ENCODE measurements at places on chromosomes 5 and 9.

DNA sequence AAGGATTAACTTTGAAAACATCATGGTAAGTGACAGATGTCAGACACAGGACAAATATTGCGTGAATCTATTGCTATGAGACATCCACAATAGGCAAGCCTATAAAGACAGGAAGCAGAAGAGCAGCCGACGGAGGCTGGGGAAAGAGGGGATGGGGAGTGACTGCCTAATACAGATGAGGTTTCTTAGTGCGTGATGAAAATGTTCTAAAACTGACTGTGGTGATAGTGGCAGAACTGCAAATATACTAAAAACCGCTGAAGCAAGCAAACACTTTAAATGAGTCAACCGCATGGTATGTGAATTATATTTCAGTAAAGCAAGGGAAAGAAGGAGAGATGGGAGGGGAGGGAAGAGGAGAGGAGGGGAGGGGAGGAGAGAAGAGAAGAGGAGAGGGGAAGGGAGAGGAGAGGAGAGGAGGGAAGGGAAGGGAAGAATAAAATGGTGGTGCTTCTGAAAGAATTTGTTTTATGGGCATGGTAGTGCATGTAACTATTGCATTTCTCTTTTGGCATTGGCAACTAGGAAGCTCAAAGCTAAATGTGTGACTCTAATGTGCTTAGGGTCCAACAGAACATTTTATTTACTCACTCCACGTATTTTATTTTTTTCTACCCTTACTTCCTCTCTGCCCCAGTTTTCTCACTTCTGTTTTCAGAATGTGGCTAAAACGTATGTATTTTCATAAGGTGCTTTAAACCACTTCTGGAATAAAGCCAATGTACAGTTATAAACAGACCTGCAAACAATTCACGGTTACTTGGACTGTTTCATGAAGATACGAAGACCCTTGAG lies 21.3 kb downstream of the AKNA start:
- DNase-seq = peak; percentile 98

DNA sequence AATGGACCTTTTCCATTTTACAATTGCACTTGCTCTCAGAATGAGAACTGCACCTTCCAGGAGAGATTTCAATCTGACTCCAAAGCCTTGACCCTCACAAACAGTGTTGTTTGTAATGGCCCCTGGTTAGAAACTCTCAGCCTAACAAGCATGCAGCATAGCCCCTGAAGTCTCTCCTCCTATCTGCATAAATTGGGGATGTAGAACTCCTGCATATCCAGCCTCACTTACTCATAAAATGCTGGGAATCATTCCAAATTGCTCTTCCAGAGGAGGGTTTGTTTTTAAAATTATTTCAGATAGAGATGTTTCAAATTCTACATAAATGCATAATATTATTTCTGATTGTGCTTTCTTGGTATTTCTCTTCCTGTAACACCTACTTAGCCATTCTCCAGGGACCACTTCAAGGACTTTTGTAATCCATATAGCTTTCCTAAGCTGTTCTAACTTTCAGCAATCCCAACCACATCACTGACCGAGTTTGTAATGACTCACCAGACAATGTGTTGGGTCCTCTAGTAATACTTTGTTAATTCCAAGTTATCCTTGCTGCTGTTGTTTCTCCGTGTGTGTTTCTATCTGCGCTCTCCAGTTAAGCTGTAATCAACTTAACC lies 143.8 kb upstream of the CCDC152 start:
- no peak for DNase-seq

DNA sequence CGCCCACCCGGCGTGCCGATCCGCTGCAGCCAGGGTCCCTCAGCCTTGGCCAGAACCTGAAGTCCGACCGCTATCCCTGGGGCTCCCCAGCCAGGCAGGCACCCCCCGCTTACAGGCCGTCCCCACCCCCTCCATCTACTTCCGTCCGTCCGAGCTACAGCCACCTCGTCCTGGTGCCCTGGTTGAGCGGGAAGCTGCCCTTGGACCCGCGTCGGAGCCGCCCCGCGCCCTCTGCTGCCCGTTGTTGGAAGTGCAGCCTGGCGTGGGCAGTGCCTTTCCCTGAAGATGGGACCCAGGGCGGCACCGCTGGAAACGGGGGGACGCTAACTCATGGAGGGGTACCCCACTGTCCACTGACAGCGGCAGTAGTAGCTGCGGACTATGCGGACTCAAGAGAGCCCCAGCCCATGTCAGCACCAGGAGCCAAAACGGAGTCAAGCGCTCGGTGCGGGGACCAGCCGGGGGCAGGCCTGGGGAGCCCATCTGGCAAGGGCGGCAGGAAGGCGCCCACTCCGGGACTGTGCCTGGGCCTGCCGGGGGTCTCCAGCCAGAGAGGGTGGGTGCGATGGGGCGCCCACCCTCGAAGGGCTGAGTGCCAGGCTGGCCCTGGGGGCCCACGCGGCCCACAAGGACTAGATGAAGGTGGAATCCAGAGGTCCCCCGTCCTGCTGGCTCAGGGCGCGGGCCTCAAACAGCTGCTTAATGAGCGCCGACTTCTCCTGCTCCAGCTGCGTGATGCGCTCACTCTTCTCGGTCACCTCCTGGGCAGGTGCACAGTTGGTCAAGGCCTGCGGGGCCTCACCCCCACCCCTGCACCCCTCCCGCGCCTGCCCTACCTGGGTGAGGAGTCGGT lies 6.1 kb downstream of the SAPCD2 start:
- peak; percentile 18 for DNase-seq

GRCh38 chr9:137785704-137786161 lies 91.8 kb upstream of the CACNA1B start:
- no peak for DNase-seq

DNA sequence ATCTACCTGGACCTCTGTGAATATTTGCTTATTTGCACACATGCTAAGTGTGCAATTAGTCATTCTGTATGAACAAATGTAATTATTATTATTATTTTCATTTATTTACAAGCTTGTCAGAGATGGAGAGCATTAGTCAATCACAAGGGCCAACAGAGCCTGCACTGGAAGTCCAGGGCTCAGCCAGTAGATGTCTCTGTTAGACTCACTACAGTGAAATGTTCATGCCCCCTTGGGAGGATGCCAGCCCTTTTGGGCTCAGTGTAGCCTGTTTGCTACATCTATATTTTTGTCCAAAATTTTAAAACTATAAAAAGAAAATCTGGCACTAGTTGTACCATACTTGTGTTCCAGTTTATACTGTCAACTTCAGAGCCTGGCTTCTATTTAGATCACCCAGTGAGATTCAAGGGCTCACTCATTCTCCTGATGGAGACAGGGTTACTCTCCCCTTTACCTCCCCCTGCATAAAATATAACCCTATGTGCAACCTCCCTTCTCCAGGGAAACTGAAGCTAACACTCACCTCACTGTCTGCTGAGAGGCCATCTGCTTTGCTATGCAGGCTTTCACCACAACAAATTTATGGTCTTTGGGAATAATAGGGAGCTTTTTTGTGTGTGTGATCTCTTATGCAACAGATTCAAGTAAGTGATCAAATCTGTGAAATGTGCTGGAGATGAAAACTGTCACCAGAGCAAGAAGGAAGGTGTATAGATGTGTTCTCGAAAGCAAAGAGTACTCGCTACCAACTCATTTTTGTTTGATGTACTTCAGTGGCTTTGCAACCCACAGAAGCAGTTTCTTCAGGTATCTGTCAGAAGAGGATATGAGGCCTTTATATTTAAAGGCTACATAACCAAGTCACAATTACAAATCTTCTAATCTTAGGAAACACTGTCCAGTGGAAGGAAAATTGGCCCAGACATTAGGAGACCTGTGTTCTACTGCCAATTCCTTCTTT lies 99.9 kb upstream of the TLE4 start:
- DNase-seq = no peak

- DNase-seq = peak; percentile 58
Measured at GRCh38 chr5:13408616-13409015, 535.9 kb downstream of the DNAH5 start.

GRCh38 chr9:137988701-137989100 lies 111.1 kb downstream of the CACNA1B start:
- no peak for DNase-seq

DNA sequence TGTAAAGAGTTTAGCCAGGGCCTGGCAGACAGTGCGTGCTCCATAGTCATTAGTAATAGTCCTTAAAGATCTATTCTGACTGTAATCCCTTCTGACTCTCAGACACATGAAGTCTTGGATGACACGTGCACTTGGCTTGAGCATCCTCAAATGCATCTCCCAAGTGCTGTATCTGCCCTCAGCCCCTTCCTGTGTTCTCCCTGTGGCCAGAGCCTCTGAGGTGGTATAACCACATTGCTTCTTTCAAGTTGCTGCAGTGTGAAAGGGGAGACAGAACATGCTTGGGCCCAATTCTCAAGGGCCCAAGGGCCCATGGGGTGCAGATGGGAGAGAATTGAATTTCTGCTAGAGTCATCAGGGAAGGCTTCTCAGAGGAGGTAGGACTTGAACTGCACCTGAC lies 30.1 kb upstream of the HAND1 start:
- no peak for DNase-seq

DNA sequence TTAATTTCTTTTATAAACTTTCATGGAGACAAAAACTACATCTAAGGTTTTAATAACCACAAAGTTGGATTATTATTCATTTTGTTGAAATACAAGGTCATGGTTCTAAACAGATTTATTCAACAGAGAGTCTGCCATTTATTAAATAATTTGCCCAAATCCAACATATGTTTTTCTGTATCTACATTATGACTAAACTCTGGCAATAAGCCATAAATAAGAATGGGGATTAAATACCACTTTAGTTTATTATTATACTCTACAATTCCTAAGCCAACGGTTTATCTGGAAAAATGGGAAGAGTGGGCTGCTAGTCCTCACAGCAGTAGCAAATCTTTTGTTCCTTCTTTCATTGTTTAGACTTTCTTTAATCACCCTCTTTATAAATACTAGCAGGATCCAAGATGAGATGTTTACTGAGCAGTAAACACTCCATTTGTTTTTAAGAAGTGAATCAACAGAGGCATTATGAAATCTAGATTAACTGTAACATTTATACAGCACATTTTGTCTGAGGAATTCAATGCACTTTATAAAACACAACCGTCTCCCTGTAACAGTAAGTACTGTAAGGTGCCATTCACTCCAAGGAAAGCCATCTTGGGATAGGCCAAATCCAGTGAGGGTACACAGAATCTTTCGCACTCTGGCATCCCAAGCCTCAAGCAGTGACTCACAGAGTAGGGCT lies 89.7 kb downstream of the DROSHA start:
- no peak for DNase-seq

GRCh38 chr9:127860260-127860659 lies 5.8 kb upstream of the ENG start:
- DNase-seq = no peak

- DNase-seq = no peak
Measured at GRCh38 chr5:160919626-160920025, 67.6 kb upstream of the ATP10B start.

DNA sequence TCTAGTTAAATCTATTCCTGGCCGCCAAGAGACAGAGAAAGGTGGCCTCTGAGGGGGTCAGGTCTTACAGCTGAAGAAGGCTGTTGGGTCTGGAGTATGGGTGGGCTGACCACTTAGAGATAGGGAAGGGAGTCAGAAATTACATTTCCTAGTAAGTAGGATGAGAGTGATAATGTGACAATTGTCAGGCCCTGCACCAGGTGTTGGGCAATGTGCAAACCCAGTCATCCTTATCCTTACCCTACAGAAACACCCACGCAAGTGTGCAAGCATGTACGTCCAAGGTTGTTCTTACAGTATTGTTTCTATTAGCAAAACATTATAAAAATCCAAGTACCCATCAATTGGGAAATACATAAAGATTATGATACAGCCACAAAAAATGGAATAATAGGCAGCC lies 9.5 kb downstream of the SPAAR start:
- DNase-seq = no peak

DNA sequence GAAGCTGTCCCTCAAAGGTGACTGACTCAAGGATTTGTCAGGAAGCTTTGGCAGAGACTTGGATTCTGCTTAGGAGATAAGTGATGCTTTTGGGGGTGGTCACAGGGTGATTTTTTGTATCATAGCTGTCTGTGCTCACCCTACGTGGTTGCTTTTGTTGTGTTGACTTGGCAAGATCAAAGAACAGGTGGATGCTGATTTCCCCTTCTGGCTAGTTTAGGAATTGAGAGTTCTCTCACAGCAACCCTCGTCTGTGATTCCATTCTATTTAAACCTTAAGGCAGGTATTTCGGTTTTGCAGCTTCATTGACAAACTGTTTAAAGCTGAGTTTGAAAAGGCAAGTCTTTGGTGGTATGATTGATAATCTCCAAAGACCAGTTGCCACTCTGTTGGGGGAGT lies 27.2 kb downstream of the ARHGAP26 start:
- DNase-seq = no peak

- no peak for DNase-seq
Measured at GRCh38 chr5:14935341-14935740, 63.8 kb upstream of the ANKH start.

DNA sequence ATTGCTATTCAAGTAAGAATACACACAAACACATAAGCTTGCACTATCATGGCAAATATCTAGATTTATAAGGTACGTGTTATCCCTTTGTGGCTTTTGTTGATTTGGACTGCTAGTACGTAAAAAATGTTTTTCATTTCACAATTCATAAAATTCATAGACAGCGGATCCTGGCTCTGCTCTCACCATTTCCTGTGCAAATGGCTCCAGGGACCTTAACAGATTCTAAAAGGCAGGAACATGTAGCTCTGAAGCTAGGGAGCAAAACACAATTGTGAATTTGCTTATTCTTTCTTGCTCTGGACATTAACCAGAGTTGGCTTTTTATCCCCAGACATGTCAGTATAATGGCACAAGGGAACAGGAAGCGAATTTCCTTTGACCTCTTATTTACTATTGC lies 1019.9 kb upstream of the WWC1 start:
- DNase-seq = no peak

DNA sequence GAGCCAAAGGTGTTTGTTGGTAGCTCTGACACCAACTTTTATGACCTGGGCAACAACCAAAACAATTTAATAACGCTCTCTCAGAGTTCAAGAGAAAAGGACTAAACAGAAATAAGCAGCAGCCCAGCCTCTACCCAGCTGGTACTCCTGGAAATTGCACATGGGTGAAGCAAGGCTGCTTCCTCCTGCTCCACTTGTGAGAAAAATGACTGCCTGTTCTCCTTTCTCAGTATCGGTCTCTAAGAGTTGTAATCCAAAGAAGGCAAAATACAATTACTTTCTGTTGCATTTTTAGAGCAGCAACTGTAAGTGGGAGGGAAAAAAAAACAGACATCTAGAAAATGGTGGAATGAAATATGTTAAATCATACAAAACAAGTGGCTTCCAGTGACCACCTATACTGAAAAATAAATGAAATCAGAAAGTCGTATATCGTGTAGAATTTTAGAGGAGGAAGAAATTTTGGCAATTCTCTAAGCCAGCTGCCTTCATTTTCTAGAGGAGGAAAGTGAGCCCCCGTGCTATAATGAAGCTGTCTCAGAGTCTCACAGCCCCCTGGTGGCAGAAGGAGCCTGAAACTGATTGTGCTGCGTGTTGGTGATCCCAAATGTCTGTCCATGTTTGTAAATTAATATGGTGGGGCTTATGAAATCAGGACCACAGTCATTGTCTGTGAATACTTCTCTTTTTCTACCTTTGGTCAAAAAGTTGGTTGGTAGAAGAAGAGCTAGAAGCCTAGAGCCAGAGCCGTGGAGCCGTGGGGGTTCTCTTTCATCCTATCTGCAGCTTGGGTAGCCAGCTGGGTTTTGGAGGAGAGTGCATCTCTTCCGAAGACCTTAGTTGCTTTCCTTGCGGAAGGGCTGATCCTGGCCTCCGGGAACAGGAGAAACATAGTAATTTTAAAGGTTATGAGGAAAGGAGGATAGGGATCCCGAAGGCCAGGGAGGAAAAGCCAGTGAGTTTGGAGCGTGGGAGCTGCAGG lies 139.9 kb downstream of the PIP5K1B start:
- peak; percentile 15 for DNase-seq

All from RCC 7860 (cell line).